Posterior vena cava (tissue), 2 donors: ENCODE measurements at places on chromosomes 2 and 18. TPM values are rescaled to one million over a fixed set of nuclear protein-coding genes. Genes with fewer than 3 reads are reported as not detected.

- DNase-seq, result no peak
These were observed 37.4 kb downstream of the TTC32 start for GRCh38 chr2:19864381-19864780.

- peak; percentile 60 for DNase-seq
These were observed 77.7 kb downstream of the RHOB start for GRCh38 chr2:20524412-20525040.

GRCh38 chr18:34039201-34039600 is 185.5 kb downstream of the NOL4 start:
- DNase-seq, result no peak

DNA sequence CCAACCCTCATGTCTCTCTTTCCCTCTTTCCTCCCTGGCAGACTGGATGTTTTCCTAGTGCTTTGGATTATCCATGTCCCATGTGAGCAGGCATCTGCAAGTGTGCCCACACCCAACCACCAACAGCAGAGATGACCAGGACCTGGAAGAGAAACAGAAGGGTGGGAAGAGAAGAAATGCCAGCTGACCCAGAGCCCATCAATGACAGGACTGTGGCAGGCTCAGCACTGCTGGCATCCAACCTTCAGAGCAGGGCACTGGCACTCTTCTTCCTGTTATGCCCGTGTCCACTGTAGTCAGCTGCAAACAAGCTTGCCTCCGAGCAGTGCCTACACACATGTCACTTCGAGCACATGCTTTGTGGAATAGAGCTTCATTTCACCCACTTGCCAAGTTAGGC is 121.1 kb downstream of the TANC1 start:
- DNase-seq, result no peak

DNA sequence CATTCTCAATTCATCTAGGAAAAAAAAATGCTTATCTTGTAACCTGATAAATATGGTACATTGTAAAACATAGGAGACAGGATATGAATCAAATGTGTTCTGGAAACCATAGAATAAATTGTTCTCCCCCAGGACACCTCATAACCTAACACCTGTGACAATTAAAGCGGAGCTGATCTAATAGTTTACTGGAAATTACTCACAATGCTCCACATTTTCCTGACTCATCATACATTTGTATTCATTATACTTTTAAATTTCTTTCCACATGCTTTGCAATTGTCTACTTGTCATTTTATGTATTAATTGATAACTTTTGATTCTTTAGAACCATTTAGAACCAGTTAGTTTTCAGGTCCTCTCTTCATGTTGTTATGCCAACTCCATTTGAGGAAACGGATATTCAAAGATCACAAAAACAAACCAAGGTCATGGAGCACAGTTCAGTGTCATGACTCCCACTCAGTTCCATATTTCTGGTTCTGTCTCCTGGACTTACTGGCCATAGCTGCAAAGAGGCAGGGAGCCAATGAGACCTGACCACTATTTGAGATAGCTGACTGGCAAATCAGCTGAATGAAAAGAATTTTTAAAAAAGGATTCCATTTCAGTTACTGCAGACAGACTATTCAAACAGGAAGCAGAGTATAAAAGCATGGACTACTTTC is 128.5 kb downstream of the CALCRL start:
- no peak for DNase-seq

- no peak for DNase-seq
These were observed 315.6 kb downstream of the RDH14 start for GRCh38 chr2:18244845-18245244.

Gene ASPRV1
- 1.7 TPM for total RNA-seq

Gene ABCB11
- total RNA-seq, result not detected

Gene ALK
- not detected for total RNA-seq

Gene MFSD2B
- total RNA-seq, result not detected

Gene GCG
- not detected for total RNA-seq
